BJ (cell line): ENCODE measurements at places on chromosomes 6 and 20.

DNA sequence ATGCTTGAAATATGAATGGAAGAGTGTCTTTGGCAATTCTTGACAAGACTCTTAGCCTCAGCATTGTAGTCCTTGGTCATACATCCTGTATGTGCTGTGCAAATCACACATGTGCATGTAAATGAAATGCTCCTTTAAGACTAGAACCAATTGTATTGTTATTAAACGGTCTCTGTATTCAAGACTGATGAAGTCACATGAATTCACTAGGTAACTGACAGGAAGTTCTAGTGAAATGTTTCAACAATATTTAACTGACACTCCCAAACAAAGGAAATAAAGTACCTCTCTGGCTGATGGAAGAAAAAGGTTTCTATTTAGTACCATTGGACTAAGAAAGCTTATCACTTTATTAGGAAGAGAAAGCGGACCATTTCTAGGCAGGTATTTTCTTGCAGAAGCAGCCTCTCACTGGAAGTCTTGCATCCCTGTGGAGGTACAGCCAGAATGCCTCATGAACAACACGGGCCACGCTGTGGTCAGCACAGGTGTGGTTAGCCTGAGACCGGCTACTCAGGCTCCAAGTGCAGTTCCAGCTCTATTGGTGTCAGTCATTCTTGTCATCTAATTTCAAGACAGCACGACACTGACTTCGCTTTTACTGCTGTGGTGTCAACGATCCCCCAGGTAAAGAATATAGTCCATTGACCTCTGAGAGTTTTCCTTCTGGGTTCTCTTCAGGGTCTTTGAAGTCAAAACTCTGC is 17.3 kb downstream of the PPP1R3G start:
- no peak for DNase-seq

DNA sequence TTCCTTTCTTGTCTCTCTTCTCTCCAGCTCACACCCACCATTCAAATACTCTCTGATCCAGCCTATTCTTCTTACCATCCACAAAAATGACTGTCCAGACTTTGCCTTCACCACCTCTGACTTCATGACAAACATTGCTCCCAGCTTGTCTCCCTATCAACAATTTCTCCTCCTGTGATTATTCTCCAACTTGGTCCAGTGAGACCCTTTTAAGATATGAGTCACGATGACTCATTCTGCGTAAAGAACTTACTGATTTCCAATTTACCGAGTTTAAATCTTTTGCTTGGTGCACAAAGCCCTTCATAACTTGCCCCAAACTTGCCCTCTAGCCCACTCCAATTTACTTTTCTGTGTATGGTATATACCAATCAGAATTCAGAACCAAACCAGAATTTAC is 833.2 kb downstream of the MAFB start:
- DNase-seq = no peak

DNA sequence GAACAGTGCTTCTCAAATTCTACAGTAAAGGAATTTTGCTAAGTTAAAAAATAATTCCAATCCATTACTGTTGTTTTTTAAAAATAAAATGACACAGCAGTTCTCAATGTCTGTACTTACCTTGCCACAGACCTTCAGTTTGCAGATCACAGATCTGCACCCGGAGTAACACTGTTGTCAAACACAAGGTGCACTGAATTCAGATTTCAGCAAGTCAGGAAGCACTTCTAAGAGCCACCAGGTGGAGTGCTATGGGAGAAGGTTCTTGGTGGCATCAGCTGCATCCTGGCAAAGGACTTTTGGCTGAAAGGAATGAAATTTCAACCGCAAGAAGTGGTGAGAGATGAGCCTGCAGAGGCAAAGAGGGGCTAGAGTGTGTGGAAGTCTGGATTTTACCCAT is 17.4 kb downstream of the RSPH4A start:
- DNase-seq = no peak

DNA sequence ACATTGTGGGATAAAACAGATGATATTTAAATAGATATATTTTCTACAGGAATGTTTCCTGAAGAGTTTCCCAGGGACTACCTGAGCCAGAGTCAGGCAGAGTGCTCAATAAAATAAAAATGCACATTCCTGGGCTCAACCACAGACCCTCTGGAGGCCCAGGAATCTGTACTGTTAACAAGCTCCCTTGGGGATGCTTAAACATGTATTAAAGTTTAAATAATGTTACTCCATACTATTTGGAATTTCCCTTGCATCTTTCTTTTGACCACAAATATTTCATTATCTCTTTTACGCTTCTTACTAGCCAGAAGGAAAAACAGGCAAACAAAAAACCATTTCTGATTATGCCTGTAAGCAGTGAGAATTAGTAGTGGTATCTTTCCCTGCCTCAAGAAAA is 42.3 kb downstream of the GPR63 start:
- no peak for DNase-seq
